Stimulated activated CD8-positive, alpha-beta memory T cell treated with anti-CD3 and anti-CD28 coated beads, Interleukin-7, amount 100 ng/mL, for 48 hours (primary cell): ENCODE measurements at places on chromosomes 11 and 22.

DNA sequence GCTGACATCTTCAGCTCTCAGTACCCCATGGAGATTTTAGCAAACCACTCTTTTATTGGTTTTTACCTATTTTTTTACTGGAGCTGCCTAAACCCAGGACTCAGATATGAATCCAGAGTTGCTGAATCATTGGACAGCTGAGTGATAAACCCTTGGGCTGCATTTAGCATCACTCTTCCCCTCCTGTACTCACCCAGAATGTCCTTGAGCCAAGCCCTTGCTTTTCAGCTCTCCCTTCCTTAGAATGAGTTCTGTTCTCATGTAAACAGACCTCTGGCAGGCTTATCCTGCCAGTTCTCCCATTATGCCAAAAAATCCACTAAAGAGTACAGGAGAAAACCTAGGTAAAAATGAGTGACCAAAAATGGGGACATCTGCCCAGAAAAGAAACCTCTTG is 200.1 kb upstream of the POU2AF2 start:
- no peak for DNase-seq

DNA sequence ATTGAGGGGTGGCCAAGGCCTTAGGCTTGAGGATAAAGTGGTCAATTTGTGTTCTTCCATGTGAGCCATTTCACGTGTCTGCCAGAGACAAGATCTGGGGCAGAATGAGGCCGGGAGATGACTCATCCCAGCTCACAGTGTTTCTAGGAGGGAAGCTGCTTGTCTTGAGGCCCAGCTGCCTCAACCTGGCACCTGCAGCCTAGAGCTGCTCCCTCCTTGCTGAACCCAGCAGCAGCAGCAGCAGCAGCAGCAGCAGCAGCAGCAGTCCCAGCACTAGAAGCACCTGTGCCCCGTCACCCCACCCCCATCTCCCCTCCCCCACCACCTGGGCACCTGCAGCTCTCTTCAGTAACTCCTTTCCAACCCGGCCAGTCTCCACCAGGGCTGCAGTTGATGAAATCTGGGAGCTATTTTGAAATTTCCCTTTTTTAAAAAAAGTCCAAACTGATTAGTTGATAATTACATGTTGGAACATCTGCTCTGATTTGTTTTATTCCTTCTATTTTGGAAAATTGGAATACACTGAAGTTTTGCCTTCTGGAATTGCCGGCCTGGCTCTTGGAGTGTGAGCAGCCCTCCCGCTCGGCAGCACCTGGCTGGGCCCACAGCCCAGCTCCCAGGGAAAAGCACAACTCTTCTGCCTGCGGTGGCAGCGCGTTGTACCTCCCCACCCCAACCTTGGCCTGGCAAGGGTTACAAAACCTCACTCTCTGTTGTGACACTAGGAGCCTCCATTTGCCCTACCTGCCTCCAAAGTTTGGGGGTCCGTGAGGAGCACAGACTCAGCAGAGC is 143.5 kb downstream of the NXPE2 start:
- no peak for DNase-seq

DNA sequence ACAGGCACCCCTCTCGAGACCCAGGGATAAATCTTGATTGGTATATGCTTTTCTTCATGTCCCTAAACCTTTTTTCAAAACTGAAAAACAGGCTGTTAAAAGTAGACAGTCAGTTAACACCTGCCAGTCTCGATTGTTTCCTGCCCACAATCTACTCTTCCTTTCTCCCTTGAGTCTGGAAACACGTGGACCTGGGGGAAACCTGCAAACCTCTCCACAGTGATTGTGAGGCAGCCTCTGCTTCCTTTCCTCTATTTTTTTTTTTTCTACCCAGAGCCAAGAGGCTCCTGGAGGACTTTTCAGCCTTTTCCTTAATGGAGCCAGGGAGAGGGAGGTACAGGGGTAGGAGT is 69.4 kb upstream of the CLMP start:
- no peak for DNase-seq

DNA sequence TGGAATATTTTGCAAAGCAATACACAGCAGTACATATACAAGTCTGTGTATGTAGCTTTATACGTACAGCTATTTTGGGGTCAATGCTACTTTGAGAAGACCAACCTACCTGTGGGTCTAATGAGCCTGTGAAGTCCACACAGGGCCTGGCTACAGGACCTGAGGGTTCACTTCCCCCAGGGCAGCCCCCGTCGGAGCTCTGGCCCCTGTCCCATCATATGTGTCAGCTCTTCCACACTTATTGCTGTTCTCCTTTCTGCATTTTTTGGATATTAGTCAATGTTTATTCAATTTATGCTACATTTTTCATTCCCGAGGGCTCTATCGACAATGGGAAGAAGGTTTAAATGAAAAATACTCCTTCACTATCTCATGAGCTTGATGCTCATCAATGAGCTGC is 1473.6 kb downstream of the BRD1 start:
- no peak for DNase-seq

DNA sequence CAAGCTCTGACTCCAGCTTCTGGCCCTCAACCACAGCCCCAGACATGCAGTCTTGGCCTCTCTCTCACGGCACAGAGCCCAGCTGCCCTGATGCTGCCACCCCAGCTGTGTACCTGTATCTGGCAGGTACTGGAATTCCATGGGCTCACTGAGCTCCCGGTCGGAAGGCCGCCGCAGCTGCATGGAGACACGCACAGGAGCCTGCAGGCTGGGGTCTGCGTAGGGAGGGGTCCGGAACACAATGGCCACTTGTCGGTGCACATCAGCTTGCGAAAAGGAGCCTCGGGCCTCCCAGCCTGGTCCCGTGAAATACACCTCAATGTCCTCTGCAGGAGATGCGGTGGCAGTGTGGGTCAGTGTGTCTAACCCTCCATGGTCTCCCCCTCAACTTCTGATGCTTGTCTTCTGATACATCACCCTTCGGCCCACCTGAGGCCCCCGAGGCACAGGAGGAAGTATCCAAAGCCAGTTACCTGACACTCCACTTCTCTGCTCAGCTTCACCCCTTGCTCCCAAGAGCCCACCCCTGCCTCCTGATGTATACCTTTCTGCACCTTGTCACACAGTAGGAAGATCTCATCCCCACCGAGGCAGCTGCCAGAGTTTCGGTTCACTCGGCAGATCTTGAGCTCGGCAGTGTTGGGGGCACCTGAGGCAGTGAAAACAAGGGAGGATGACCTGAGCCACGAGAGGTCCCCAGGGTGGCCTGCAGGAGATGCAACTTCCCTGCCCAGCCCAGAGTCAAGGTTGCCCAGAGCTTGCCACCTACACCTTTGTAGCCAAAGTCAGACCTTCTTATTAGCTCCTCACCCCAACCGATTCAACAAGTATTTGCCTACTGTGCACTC is 4.3 kb downstream of the RELA start:
- no peak for DNase-seq

- no peak for DNase-seq
Observed at GRCh38 chr22:28741200-28741784, 328 bp downstream of the CHEK2 start.

DNA sequence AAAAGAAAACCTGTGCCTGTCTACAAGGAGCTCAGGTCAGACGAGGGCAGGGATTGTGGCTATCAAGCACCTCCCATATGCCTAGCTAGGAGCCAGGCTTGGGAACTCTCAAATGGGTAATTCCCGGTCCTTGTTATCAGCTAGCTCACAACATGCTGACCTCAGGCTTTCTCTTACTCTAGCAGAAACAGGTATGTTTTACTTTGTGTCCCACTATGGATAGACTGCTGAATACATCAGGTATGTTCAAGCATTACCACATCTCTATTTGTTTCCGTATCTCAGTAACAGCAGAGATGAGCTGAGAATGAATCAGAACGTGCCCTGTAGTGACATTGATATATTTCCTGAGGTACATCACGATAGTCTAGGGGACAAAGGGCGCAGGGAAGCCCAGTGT is 29.4 kb downstream of the SHISA8 start:
- no peak for DNase-seq

DNA sequence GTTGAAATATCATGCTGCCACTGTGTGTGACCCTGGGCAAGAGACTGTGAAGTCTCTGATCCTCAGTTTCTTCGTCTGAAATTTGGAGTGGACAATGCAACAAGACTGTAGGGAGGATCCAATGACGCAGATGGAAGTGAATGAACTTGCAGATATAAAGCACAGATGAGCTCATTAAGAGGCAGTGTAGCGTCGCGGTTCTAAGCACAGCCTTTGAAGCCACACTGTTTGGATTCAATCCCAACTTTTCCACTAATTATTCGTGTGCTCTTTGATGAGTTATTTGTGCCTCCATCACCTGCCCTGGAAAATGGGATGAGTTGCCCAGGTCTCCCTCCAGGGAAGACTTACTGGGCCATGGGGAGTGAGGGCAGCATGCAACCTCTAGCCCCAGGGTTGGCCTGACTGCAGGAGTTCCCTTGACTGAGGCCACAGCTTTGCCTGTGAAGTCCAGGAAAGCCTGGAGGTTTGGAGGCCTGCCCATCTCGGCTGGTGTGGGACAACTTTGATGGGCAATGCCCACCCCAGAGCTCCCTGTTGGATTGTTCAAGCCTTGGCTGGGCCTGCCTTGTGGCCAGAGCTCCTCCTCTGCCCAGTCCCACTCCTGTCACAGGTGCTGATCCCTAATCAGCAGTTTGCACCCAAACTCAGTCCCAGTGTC is 266.0 kb upstream of the B3GAT1 start:
- no peak for DNase-seq

DNA sequence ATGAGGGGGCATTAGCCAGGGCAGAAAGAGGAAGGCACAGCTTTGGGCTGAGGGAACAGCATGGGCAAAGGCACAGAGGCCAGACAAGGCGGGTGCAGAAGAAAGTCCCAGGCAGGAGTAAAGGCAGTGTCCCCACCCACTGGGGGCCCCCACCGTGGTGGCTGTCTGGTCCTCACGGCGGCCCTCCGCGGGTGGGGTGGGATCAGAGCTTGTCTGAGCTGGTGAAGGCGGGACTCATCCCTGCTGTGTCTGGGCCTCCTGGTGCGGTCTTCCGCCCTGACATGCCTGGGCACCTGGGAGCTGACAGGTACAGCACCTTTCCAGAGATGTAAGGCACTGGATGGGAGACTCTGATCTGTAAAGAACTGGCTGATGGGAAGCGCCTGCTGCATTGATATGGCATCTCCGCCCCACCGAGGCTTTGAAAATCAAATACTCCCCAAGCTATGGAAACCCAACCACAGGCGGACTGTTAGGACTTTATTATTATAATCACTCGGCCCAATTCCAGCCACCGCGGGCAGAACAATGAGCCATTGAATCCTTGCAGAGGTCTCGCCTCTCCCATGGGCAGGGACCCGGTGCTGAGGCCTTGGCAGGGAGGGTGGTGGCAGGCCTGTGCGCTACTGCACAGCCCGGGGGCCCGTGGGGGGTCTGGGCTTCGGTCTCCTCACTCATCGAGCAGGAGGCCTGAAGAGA is 14.2 kb upstream of the GNB1L start:
- no peak for DNase-seq

DNA sequence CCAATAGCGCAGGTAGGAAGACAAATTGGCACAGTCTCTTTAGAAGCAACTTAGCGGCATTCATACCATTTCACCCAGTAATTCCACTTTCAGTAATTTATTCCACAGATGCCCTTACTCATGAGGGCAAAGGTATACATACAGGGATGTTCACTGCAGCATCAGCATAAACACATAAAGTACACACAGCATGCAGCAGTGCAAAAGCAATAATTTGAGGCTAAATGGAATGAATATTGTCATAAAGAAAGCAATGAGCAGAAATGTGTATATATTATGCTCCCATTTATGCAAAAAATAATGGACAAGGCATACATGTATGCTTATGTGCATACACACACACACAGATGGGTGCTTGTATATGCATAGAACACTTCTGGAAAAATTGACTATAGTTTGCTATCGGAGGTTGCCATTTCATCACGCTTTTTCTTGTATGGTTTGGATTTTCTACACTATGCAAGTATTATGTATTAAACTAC is 50.2 kb downstream of the TECTA start:
- no peak for DNase-seq

DNA sequence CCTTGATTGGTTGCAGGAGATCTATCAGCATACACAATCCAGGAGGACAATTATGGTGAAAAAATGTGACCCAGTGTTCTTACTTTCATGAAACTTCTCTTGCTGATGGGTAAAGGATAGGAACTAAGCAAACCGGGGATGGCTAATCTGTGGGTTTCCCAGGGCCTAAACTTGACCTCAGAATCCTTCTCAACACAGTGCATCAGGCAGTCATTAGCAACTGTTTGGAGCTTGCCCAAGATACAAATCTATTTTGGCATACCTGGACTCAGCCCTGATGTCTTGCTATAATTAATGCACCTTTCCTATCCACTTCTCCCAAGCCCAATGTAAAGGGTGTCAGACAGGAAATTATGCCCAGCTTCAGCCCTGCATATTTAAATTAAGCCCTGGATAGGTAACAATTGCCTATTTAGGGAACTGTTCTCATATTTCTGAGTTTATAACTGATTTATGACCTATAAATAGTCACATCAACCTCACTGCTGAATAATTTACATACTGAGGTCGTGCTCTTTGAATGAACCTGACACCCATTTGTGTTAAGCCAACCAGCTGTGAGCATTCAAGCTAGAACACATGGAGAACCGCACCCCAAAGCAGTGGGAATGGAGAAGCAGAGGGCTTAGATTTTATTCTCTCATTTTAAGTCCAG is 9.2 kb upstream of the PHF21A start:
- DNase-seq = no peak

DNA sequence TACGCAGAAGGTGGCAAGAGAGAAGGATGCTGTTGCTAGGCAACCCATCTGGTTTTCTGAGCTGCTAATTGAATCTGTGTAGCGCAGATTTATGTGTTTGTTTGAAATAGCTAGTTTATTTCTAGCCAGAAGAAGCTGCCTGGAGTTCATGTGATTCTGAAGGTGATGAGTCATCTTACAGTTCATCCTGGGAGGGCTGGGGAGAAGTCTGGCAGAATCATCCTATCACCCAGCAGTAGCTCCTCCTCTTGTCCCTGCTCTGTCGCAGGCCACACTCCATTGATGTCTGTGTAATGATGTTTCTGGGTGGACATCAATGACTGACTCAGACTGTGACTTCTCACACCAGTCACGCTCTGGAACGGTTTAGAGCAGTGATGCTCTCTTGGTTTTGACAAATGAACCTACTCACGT is 4.8 kb upstream of the FBXO7 start:
- DNase-seq = no peak

DNA sequence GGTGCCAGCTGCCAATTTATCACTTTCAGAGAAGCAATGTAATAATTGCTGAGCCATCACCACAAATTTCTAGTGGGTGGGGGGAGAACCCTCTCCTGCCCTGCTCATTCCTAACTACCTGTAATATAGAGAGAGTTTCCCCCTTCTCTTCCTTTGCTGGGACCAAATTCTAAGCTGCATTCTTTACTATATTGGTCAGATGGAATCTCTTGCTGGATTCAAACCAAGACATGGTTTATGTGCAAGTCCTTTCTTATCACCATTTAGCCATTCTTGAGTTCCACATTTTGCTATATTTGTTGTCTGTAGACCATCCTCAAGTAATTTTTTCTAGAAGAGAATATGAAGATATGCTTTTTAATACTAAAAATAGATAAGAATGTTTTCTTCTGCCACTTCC is 452.1 kb downstream of the MN1 start:
- DNase-seq = no peak

DNA sequence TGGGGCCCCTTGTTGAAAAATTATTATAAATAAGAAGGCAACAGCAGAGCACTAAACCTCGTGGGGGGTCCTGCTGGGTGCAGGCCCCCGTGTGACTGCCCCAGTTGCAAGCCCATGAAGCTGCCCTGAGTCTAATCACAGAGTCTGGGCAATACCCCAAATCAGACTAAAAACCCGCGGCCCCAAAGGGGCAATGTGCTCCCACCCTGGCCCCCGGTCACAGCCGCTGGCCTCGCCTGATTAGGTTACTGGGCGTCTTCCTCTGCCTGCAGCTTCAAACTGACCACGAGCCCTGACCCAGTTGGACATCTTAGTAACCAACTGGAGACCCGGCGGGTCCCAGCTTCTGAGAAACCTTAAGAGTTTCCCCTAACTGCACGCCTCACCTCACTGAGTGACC is 1.6 kb downstream of the CXCR5 start:
- no peak for DNase-seq
